Right forelimb (tissue), 1 donor: ENCODE measurements at places on chromosomes 7 and 10.

DNA sequence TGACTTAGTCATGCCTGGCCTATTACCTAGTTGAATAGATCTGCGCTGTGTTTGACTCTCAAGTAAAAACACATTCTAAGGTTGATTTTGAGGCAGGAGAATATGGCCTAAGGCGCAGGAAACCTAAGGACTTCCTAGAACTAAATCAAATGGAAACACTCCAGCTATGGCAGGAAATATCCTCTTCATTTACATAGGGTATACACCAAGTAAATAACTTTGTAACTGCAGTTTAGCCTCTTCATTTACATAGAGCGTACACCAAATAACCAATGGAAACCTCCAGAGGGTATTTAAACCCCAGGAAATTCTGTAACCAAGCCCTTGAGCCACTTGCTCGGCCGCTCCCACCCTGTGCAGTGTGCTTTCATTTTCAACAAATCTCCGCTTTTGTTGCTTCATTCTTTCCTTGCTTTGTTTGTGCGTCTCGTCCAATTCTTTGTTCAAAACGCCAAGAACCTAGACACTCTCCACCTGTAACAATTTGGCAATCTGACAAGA lies 35.6 kb upstream of the XRCC2 start:
- DNase-seq, result no peak

GRCh38 chr7:155856656-155857055 lies 44.4 kb upstream of the SHH start:
- DNase-seq, result peak; percentile 34

DNA sequence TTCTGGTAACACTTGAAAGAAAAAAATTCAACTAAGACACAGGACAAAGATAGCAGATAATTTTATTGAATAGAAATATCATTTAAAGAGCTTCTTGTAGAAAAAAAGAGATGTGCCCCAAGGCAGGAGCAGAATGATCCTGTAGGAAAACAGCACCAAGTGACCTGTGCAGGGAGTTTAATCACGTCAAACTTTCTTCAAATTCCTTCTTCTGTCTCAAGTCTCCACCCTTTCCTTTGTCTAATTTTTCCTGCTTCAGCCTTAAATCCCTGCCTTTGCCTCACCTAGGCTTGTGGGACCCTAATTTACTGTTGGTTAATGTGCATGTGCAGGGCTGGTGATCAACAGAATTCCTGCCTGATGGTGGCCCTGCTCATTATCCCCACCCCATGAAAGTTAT lies 481.4 kb downstream of the IPMK start:
- no peak for DNase-seq

DNA sequence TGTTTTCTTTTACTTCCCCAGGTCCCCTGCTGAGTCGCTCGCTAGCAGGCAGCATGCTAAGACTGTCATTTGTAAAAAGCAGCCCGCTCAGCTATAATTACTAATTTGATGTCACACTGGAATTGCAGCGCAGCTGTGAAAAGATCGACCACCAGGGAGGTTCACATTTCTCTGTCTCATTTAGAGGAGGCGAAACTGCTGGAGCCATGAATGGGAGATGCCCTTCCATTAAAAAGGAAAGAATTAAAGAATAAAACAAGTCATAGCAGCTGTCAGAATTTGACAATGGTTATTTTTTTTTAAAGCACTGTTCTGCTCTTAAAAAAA lies 153.5 kb downstream of the PIP4K2A start:
- DNase-seq, result no peak

DNA sequence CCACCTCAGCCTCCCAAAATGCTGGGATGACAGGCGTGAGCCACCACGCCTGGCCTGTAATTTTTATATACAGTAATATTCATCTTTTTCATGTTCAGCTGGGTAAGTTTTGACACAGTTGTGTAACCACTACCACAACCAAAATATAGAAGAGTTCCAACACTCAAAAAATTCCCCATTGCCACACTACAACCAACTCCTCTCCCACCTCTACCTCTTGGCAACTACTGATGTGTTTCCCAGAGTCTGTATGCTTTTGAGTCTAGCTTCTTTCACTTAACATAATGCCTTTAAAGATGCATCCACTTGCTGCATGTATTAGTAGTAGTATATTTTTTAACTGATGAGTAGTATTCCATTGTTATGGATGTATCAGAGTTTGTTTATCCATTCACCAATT lies 90.7 kb downstream of the SRPK2 start:
- no peak for DNase-seq

GRCh38 chr10:110775020-110775375 lies 96.7 kb upstream of the PDCD4 start:
- no peak for DNase-seq

GRCh38 chr7:90025771-90026170 lies 128.5 kb upstream of the STEAP1 start:
- DNase-seq, result no peak

GRCh38 chr10:103504181-103504783 lies 10.8 kb downstream of the NEURL1 start:
- DNase-seq, result peak; percentile 30

DNA sequence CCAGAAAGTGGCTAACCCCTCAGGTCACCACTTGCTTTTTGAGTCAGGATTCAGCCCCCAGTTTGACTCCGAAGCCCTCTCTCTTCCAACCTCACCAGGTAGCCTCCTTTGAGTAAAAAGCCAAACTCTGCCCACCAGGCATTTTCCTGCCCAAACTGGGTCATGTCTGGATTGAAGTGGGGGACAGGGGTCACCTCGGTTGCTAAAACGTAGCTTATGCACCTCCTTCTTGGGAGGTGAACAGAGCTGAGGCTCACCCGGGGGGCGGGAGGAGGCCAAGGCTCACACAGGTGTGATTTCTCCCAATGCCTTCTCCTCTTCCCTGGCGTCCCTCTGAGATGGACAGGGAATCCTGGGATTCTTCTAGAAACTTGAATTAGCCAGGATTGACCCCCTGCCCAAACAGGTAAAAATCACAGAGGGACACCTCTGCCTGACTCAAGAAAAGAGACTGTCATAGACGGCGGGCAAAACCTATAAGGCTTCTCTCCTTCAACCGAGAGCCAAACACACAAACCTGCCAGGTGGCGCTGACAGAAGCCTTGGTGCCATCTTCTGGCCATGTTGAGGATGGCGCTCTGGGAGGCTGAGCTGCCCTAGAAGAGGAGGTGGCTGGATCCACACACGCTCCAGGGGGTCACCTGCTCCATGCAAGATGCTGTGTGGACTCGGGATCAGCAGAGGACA lies 51.6 kb downstream of the PRLHR start:
- no peak for DNase-seq

- no peak for DNase-seq
Observed at GRCh38 chr10:101069441-101069840, 7.7 kb downstream of the KAZALD1 start.

DNA sequence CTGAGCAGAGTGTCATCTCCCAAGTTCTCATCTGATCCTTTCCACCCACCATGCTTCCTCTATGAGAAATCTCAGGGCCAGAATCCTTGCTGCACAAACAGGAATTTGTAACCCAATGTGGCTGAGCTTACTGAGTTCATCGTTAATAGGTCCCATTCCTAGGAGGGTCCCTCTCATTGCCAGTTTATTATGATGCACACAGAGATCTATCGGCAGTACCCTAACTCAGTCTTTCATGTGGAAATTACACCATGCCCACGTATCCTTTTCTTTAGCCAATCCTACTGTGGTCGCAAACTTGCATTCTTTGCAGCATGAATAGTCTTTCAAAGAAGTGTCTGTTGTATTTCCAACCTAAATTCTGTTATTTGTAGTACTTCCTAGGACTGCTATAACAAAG lies 12.1 kb downstream of the TMEM236 start:
- DNase-seq, result no peak

DNA sequence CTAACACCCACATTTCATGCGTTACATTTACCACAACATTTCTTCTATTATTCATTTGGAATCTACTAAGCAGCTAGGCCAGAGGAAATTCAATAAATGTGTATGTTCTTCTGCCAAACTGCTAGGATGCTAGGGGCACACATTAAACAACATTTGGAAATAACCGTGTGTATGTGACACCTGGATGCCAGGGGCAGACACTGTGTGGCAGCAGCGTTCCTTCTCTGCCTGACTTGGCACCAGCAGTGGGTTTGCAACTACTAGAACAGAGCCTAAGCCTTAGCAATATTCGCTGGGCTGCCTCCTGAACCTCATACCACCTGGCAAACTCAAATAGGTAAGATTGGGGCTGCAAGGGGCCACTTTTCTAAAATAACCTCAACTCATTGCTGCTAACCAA lies 182.1 kb downstream of the CHCHD3 start:
- no peak for DNase-seq

DNA sequence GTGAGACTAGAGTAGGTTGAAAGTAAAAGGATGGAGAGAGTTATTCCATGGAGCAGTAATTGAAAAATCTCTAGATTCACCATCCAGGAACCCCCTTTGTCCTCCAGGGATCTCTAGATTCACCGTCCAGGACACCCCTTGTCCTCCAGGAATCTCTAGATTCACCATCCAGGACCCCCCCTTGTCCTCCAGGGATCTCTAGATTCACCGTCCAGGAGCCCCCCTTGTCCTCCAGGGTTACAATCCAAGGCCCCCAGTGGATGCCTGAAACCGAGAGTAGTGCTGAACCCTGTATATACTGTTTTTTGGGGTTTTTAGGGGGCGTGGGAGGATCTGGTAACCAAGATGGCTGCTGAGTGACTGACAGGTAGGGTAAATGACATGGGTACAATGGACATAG lies 38.3 kb upstream of the PPP2R2D start:
- no peak for DNase-seq

DNA sequence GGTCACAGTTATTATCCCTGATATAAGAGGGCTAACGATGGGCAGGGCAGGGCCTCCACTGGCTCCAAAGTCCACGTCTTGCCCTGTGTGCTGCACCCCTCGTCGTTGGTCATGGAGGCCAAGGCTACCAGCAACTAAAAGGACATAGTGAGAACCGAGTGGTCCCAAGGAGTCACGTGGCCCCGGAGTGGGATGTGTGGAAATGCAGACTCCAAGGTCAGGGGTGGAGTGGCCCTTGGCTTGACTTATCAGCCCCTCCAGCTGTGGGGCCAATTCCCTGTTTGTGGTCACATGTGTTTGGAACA lies 30.7 kb downstream of the BTBD16 start:
- no peak for DNase-seq

DNA sequence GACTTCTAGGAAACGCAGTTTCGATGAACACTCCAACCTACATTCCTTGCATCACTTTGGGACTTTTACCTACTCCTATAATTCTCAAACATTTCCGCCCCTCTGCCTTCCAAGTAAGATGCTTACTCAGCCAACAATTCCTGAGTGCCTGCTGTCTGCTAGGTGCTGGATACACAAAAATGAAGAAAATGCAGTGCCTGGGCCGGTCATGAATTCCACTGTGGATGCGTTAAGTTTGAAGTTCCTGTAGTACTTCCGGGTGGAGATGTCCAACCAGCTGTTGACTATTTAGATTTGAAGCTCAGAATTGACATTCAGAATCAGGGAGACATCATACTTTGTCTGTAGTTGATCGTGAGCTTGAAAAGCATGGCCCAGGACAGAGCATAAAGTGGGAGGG lies 89.2 kb downstream of the LYZL1 start:
- DNase-seq, result no peak

DNA sequence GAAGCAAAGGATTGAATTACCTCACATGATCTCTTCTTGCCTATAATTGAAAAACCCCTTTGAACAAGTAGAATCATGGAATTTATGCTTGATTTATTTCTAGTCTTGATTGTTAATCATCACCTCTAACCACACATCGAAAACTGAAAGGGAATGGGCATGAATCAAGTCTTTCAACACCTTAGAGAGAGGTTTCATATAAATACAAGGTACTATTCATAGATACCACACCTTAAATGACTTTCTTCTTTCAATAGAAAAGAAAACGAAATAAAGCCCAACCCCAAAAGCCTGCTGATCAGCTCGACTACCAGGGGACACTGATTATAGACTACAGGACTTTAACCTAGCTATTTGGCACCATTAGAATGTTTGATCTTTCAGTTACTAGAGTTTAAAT lies 128.6 kb upstream of the PTPRZ1 start:
- no peak for DNase-seq

GRCh38 chr10:77404810-77405209 lies 232.8 kb downstream of the KCNMA1 start:
- no peak for DNase-seq

- no peak for DNase-seq
Observed at GRCh38 chr10:123149162-123149567, 1.2 kb downstream of the HMX2 start.

- DNase-seq, result no peak
Observed at GRCh38 chr7:17622451-17622850, 317.8 kb downstream of the SNX13 start.

GRCh38 chr10:121027371-121027770 lies 176.2 kb downstream of the WDR11 start:
- DNase-seq, result no peak

- no peak for DNase-seq
Observed at GRCh38 chr10:44293842-44294241, 91.1 kb downstream of the CXCL12 start.

DNA sequence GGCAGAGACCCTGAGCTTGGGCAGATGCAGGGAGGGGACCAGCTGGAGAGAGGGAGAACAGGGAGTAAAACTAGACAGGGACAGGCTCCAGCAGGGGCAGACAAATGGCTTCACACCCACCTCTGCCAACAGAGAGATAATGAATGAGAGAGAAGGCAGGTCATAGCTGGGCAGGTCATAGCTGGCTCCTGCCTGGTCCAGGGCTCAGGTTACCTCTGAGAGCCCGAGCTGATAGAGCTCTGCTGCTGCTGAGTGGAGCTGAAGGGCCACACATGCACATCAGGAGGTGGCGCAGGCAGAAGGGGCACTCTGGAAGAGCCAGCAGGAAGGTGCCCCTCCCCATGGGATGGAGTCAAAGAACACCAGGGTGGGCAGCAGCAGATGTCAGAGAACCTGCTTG lies 154.2 kb downstream of the GFRA1 start:
- no peak for DNase-seq

DNA sequence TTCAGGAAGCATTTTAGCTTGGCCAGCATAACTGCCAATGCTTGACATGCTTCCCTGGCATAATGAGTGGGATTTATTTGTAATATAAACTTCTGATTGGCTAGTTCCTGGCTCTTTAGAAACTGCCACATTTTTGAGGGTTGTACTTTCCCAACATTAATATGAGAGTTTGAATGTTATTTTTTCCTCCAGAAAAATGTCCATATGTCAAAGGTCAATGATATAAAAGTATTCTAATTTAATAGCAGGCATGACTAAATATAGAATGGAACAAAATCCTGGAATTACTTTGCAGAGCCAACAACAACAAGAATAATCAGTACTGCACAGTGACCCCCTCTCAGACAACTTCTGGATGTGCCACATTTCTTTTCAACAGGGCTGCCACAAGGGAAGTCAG lies 352.6 kb downstream of the PRPF18 start:
- DNase-seq, result no peak

- DNase-seq, result peak; percentile 35
Observed at GRCh38 chr10:43199088-43199683, 60.9 kb downstream of the CSGALNACT2 start.

DNA sequence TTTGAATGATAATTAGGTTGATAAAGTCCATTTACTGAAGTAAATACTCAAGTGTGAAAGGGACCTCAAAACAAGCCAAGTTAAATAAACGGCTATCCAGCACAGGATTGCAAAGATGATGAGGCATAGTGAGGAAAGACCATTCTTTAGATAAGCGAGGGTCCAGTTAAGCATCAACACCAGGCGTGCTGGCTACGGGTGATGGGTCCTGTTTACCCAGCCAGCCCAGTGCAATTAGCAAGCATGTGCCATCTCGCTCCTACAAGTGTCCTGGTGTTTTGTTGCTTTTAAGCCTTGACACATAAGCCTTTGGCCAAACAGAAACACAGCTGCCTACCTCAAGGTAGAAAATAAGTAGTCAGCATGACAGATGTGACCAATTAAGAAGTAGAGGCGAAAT lies 7.1 kb downstream of the NEBL start:
- no peak for DNase-seq
